AG04450 (cell line): ENCODE measurements at places on chromosomes 5 and 9. TPM values are rescaled to one million over a fixed set of nuclear protein-coding genes. Genes with fewer than 3 reads are reported as not detected.

The PCDHA13 gene
- polyA plus RNA-seq = not detected in 2 replicates

The ADRB2 gene
- polyA plus RNA-seq = 0.63 and 0.65 TPM in 2 replicates

The LMX1B gene
- not detected in 2 replicates for polyA plus RNA-seq

The AQP7 gene
- 0.11 and 0.33 TPM in 2 replicates for polyA plus RNA-seq

The PRR7 gene
- polyA plus RNA-seq = 1.0 and 1.6 TPM in 2 replicates

The FSD1L gene
- polyA plus RNA-seq = 5.6 and 7.4 TPM in 2 replicates

The OSTF1 gene
- 19.5 and 22.7 TPM in 2 replicates for polyA plus RNA-seq

The CARD9 gene
- polyA plus RNA-seq = 0.63 and 0.93 TPM in 2 replicates

The SEMA5A gene
- polyA plus RNA-seq = 28.0 and 31.8 TPM in 2 replicates

DNA sequence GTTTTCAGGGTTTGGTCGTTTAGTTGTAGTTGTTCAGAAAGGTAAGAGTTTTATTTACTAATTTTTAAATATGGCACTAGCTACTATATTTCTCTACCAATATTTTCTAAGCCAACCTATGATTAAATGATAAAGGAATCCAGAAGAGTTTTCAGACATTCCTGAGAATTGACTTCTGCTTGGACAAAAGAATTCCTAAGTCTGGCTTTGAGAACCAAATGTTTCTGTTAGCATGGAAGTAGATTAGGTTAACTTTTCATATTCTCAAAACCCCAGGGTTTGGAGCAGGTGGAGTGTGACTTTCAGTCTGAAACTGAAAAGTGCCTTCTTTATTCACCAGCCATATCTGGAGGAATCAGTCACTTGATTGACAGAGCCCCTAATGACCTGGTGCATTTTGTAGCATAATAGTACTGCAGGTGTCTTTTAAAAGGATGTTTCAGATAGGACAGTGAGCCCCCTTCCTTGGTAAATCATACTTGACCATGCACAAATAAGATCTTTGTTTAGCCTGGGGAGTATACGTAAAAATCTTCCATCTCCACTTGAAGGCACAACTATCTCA is 457.0 kb upstream of the ZNF462 start:
- no peak for DNase-seq

DNA sequence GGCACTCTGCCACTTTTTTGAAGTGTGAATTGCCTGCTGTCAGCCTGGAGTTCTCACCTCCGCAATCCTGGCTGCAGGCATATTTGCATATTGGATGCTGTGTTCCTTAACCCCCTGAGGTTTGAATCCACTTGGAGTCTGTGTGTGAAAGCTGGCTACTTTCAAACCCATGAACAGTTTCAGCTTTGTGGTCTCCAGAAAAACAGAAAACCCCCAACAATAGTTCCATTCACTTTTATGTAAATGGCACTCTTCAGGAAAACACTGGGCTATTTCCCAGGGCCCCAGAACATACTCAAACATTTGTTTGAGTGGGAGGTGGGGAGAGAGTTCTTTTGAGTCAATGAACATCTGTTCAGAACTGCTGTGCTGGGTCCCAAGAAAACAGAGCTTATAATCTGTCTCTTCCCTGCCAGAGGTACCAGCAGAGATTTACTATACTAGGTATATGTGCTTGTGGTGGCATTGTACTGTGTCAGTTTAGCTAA is 5.0 kb downstream of the NUDT2 start:
- no peak for DNase-seq

DNA sequence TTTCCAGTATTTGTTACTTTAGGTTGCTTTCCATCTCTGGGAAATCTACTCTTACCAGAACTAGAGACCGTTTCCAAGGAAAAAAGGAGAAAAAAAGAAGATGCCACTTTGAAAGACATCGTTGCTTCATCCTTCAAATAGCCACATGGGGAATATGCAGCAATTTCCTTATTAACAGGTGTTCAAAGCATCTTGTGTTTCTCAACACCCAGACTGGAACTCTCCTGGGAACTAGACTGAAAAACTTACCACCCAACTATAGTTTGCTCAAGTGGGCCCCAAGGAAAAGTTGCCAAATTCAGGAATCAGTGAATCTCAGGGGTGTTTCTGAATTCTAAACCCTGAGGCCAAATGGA is 80.0 kb upstream of the JAK2 start:
- no peak for DNase-seq

DNA sequence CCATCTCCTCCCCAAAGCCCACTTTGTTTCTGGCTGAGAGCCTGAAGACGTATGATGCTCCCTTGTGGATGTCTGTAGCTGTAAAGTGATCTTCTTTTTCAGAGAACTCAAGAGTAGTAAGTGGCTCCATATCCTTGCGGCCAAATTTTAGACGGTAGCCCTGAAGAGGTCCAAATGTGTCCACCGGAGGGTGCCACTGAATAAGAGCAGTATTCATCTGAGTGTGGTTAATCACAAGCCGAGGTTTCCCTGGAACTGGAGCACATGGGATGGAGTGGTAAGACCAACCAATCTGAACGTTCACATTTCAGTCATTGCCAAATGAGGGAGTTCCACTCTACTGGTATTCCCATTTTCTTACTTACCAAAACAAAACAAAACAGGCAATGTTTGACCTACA is 686.5 kb upstream of the DMAC1 start:
- DNase-seq = no peak

DNA sequence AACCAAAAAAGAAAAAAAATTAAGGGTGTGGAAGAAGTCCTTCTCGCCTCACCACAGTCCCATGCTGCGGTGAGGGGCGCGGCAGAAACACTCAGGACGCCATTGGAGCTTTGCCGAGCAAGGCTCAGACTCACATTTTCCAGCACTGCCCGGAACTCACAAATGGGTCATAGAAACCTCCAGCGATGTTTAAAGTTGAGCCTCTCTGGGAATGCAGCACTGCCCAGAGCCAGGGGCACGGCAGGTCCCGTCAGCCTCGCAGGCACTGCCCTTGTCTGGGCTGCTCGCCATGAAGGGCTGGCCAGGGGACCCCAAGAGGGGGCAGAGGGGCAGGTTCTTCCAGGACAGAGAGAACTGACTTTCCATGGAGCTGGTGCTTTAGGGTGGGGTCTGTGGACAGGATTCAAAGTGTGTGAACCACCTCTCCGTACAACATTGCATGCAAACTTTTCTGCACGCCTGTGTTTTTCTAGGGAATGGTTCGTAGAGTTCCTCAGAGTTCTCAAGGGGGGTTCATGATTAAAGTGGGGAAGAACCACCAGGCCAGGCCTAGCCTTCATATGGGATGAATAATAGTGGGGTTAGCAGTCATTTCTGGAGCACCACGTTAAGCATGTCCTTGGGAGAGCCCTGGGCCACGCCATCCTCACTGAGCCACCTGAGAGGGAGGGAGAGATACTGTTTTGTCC is 38.4 kb downstream of the PRRX2 start:
- DNase-seq = no peak

DNA sequence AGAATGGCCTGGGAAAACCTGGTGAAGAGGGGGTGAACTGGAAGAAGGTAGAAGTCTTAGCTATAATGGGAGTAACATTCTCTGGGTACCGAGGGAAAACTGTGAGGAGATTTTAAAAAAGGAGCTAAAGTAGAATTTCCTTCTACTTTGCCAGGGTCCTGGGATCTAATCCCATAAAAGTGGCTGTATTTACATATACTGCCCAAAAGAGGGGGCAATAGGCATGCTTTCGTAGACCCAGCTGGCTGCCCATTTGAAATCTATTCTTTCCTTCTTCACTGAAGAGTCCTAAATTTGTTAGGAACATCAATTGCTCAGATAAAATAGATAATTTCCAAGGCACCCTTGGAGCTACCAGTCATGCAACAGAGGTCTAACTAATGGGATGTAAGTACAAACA is 159.2 kb downstream of the CDC42SE2 start:
- DNase-seq = peak; percentile 1

DNA sequence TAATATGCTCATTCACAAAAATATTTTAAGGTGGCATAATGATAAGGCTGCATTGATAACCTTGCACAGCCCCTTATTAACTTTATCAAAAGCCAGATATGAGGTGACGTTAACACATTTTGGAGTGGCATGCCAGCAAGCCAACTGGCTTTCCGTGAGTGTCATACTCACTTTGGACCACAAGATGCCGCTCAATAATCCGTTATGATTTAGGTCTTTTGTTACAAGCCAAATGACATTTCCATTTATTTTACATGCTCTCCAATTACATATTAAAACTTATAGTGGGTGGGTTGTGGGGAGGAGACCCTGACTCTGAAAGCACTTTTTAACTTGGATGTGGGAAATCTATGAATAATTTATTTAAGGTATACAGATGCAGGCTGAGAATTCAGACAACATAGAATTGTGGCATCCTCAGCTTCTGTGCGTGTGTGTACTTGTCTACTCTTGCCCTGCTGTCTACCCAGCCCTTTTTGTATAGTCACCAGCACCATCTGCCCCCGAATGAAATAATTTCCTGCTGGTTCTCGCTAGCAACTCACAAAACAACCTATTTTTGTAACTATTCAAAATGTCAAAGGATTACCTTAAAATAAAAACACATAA is 305.1 kb downstream of the PSAT1 start:
- no peak for DNase-seq

DNA sequence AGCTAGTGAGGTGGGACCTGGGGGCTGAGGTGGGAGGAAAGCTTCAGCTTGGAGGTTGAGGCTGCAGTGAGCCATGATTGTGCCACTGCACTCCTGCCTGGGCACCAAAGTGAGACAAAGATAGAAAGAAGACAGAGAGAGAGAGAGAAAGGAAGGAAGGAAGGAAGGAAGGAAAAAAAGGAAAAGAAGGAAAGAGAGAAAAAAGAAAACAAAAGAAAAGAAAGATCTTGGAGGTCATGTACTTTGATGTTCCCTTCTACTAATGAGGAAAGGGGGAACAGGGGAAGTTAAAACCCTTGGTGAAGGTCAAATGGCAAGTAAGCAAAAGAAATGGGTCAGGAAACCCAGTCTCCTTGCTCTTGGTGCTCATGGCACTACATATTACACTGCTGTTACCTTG is 2.4 kb upstream of the RAI14 start:
- no peak for DNase-seq

DNA sequence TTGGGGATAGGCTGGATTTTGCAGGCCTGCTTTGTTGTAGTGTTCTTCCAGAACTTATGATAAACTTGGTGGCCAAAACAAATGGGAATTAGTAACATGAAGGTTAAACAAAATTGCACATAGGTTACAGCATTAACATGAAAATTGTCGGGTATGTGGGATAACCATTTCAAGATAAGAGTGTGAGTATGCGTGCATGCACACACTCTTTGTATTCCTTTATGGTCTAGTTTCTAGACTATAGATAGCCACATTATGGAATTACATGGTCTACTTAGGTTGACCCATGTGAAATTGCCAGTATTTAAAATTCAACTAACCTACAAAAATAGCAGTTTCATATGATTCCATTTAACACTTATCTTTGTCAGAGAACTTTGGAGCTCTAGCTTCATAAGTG is 1.4 kb downstream of the HMGCR start:
- DNase-seq = no peak

DNA sequence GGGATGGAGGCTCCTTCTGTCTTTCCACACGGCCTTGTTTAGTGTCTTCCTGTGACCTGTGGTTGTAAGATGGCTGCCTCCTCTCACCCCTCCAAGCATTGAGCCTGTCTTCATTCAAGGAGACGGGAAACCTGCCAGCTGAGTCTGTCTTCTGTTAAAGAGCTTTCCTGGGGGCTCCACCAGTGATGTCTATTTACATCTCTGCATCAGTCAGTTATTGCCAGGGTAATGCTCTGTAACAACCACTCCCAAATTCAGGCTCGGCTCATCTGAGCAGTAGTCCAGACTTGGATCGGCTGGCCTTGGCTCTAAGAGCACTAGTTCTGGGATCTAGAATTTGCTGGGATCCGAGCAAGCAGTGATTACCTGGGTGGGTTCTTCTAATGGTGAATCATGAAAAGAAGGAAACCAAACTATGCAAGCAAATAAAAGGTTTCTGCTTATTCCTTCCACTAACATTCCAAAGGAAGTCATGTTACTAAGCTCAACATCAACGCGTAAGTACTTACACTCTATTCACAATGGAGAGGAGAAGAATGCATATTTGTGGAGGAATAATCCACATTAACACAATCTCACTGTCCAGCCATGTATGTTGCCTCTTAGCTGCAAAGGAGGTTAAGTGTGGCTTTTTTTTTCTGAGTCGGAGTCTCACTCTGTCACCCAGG is 61.7 kb downstream of the GALNT12 start:
- no peak for DNase-seq

- no peak for DNase-seq
Observed at GRCh38 chr9:5364294-5365024, 24.8 kb upstream of the RLN1 start.

- DNase-seq = no peak
Observed at GRCh38 chr9:113603048-113603375, 139.5 kb downstream of the RGS3 start.

DNA sequence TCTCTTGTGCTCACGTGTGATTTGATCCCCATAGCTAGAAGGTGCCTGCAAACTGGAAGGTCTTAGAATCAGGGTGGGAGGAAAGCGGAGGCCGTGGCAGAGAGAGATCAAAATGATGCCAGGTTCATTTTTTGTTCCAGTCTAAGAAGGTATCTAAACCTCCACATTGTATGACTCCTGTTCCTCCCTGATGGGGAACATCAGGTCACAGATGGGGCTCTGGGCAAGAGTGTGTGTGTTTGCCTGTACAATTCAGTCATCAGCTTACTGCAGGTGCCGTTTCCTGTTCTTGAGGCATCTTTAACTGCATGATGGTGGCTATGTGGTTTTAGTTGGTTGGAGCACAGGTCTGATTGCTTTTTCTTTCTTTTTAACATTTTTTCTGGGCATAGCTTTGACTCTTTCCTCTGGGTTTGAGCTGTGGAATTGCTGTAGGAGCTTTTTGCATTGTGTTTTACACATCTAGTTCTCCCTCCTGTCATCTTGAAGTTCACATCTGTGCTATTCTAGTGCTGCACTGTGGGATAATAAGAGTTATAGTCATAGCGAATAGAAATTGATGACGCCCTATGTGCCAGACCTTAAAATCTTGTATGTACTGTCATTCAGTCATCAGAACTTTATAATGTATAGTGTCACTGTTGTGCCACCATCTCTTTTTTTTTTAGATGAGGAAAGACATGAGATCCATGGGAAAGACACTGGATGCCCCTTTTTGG is 30.8 kb downstream of the ARHGAP26 start:
- no peak for DNase-seq

DNA sequence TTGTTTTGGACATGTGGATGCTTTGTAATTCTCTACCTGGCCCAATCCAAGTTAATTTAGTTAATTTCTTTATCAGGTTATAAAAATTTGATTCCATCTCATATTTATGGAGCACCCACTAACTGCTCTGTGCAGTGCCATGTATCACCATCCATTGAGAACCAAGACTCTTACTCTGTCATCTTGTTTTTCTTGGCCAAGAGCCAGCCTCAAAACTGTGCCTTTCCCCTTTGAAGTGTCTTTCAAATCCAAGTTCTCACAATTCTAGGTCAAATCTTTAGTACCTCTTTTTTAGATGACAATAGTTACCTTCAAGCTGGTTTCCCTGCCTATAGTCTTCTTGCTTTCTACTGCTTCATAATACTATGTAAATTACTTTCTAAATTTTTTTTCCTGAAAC is 3.2 kb downstream of the COMMD10 start:
- DNase-seq = no peak

DNA sequence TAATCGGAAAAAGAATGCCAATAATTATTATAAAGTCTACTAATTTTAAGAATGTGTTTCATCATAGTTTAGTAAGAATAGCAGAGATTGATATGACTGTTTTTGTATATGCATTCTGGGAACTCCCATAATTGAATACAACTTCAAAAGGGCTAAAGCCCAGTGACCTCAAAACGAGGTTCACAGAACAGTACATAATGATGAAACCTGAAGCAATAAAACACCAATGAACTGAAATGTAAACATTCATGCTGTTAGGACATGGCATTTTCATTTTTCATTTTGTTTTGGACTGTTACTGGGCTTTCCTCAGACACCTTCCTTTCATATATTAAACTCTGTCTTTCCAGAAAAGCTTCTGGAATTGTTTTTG is 684 bp upstream of the JMY start:
- no peak for DNase-seq
